ENCODE measurements at places on chromosomes 4 and X.
A peak's percentile ranks its signal among the peaks of the same experiment; 100 is the strongest.

- DNase-seq, result no peak
Observed at GRCh38 chrX:129996120-129996519, 13.7 kb downstream of the BCORL1 start.

DNA sequence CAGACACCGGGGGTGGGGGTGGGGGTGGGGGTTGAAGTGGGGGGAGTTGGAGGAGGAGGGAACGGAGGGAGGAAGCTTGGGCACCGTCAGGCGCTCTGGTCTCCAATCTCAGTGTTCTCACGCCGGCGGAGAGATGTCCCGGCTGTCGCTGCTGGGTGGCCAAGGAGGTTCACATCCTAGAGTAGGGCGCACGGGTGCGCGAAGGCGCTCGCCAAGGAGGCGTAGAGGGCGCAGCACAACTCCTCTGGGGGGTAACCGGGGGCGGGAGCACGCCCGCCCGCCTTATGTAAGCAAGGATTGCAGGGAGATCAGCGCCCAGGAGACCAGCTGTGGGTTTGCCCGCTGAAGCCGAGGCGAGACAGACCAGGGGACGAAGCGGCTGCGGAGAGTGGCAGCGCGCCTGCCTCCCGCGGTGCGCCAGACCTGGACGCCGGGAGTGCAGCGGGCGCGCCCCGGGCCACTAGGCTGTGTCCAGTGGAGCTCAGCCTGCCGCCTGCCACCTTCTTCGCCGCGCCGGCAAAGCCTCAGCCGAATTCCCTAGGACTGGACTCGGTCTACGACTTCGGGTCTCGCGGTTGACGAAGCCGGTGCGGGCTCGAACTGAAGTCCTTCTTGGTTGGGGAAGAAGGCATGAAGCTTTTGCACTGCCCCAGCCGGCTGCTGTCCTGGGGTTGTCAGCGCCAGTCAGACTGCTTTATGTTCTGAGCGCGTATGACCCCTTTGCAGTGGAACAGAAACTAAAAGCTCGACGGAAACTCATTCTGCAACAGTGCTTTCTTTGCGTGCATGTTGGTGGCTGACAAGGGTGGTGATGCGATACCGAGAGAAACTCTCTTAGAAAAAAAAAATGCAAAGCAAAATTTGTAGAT, 707 bp upstream of the UNC5C start:
- no peak for DNase-seq

GRCh38 chrX:2673611-2674010, 17.5 kb upstream of the CD99 start:
- no peak for DNase-seq

DNA sequence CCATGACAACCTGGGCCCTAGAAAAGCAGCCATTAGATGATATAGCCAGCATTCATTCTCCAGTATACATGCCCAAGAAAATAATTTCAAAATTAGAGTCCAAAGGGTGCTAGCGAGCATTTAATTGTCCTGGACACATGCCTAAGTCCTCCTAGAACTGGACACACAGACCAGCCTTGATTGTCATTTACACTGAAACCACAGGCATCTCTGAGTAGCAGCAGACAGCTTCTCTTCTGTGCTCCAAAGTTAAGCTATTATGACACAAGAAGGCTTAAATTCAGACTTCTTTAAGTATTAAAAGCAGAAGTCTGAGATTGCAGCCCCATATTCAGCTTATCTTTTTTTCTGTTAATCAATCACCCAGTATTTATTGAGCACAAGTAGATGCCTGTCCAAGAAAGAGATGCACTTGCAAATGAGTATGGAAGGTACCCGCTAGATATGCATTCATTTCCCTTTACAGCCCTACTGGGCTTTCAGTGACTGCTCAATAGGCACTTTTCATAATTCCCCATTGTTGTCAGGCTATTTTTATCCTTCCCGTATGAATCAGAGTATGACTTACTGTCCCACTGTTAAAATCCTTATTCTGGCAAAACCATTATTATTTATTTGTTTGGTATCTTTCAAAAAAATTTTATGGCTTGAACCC, 374.1 kb downstream of the FBXW7 start:
- no peak for DNase-seq

GRCh38 chrX:12946838-12947544, 27.9 kb upstream of the TMSB4X start:
- no peak for DNase-seq

DNA sequence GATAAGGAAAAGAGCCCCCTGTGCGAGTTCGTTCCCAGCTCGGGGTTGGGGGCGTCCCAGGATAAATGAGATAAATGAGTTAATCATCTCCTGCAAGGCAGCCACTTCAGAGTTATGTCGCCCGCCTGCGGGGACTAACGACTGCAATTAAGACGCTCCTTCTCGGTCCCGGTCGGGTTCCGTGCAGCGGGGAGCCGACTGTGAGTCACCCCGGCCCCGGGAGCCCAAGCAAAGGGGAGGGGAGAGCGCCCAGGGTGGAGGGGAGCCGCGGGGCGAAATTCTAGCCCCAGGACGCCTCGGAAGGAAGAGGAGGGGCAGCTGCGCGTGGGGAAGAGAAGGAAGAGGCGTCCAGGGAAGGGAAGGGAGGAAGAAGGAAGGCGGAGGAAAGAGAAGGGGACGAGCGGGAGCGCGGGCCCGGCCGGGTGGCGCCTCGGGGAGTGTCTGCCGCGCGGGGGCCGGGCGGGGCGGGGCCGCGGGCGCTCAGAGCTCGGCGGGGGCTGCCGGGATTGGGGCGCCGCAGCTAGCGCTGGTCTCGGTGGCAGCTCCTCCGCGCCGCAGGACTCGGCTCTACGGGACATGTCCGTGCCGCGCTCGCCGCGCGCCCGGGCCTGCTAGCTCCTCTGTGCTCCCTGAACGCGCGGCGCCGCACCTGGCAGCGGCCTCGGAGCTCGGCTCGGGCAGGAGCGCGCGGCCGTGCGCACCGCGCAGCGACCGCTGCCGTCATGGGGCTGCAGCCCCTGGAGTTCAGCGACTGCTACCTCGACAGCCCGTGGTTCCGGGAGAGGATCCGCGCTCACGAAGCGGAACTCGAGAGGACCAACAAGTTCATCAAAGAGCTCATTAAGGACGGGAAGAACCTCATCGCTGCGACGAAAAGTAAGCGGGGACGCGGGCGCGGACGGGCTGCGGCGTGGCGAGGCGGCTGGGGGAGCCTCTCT, at the start of gene ARHGAP10:
Gene ARHGAP10 (plus strand): TSS at position 509 of the 938 bp plus-strand sequence. CDS start 214 bp downstream, at position 723.
- DNase-seq, result peak; percentile 54

- no peak for DNase-seq
Observed at GRCh38 chr4:20359692-20360091, 108.0 kb downstream of the SLIT2 start.

DNA sequence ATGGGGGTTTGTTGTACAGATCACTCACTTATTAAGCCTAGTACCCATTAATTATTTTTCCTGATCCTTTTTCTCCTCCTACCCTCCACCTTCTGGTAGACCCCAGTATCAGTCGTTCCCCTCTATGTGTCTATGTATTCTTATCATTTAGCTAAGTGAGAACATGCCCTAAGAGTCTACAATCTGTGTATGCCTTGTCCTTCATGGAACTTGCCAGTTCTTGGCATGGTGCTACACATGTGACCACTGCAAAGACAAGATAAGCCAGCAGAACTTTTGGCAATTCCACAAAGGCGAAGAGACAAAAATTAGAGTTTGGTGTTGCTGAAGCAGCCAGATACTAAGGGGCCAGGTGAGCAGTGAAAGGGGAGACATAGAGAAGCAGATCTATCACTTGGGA, 101.3 kb downstream of the CORIN start:
- DNase-seq, result no peak

DNA sequence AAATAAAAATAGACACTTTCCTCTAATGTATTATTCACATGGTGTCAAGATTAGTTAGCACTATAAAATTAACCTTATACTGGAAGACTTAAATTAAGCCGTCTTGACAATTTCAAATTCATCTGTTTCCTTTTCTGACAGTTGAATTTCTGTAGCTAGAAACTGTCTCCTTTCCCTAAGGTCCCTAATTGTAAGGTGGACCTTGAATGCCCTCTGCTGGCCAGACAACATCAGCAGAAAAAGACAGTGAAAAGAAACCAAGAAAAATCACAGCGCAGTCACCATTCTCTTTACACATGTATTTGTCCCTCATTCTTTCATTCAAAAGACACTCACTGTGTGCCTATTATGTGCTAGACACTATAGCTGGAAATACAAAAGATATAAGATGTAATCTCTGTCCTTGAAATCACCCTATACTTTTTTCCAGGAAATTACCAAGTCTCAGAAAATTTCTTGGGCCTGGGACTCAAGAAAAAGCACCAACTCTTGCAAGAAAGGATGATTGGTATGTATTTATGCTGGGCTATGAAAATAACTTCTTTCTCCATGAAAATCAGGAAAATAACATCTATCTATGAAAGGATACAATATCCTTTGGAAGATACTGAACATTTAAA, 32.7 kb upstream of the AMBN start:
- DNase-seq, result peak; percentile 13

- no peak for DNase-seq
Observed at GRCh38 chr4:57437649-57438048, 327.5 kb upstream of the IGFBP7 start.

DNA sequence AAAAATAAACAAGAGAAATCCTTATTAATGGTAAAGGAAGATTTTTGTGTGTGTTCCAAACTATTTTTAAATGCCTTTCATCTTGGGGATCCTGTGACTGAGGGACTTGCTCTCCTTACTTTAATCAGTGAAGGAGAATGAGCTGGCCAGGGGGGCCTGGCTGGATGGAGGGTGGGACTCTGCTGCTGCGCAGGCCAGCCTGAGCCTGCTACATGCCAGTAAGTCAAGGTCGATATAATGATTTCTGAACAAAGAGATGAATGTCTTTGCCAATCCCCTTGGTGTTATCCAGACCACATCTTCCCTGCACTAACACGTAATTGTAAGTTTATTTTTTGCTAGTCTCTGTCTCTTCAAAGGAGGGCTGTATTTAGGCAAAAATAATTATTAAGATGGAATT, 1679.2 kb upstream of the TENM3 start:
- no peak for DNase-seq
